ENCODE measurements at places on chromosomes 2 and 18.

- no peak for DNase-seq
Observed at GRCh38 chr2:170227507-170227947, 49.6 kb downstream of the MYO3B start.

DNA sequence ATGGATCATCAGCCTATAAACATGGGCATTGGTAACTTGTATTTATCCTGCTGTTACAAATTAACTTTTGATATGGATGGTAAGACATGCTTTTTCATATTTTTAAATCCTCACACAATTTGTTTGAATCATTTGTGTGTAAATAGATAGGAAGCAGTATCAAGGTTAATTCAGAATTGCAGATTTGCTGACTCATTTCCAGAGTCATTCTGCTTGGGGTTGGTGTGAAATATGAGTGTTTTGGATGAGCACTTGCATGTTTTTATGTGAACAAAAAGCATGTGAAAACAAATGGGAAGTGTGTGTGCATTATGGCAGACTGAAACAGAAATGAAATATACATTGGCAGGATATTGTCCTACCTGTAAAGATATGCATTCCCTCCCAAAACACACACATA is 11.8 kb downstream of the CCDC85A start:
- no peak for DNase-seq

DNA sequence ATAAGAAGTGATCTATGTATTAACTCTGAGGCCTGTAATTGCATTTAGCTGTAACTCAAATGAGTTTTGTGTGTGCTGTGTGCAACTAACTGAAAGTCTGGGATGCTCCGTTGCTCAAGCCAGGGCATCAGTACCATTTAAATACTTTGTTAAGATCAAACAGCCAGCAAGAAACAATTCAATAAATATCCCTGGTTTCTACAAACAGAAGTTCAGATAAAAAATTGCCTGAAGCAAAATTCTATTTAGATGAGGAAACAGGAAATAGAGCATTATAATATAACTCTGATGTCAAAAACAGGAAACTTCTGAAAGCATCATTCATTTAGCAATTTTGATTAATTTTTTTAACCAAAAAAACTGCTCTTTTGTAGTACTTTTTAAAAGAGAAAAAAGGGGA is 18.9 kb upstream of the SLC38A11 start:
- DNase-seq = no peak

DNA sequence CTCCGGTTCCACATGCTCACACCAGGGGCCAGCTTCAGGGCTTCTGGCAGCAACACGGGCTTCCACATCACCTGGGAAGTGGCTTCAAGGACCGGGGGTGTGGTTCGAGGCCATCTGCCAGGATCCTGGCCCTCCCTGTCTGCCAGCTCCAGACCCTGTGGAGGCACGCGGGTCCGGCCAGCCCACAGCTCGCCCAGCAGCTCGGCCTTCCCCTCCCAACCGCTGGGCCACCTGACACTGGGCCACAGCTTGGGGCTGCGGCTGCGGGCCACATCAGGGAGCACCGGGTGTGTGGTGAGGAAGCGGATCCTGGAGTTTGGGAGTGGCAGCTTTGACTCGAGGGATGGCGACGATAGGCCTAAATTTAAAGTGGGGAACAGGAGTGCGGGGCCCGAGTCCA is 7.0 kb downstream of the C2orf81 start:
- DNase-seq = no peak

GRCh38 chr2:7880566-7880965 is 801.3 kb upstream of the ID2 start:
- no peak for DNase-seq

GRCh38 chr2:239399921-239400595 is 762 bp downstream of the HDAC4 start:
- DNase-seq = no peak

DNA sequence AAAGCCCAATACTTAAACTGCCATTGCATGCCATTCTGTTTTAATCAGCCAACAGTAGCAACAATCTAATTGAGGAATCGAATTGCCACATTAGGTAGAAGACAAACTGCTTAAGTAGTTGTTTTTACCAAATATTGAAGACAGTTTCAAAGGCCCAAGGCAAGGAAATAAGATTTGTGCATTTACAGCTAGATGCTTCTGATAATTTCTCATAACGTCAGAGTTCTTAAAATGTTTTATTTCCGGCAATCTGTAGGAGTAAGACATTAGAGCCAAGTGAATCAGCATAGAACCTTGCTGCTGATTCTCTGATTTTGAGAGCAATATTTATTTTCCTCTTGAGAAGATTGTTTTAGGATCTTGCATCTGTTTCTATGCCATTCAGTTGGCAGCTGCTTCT is 174.3 kb downstream of the RBM43 start:
- no peak for DNase-seq

GRCh38 chr2:64866797-64867196 is 122.4 kb upstream of the SLC1A4 start:
- DNase-seq = no peak

DNA sequence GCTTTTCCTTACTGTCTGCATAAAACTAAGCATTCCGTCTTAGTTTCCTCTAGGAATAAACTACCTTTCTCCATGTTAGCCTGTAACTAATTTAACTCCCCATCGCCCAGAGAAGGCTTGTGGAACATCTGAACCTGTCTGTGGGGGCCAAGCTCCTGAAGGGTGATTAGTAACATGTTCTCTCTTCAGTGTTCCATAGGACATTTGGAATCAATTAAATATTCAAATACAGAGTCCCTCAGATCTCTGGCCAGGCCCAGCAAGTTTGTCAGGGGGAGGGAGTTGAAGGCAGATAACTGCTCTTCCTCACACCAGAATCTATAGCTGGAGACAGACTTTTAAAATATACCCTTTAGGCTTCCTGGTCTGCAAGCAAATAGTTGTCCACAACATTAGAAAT is 8.8 kb downstream of the RDH14 start:
- no peak for DNase-seq

- no peak for DNase-seq
Observed at GRCh38 chr18:69400976-69401225, 213 bp downstream of the DOK6 start.

GRCh38 chr2:219406861-219407230 is 11.3 kb upstream of the DES start:
- no peak for DNase-seq

- no peak for DNase-seq
Observed at GRCh38 chr2:769771-770170, 92.6 kb upstream of the TMEM18 start.

DNA sequence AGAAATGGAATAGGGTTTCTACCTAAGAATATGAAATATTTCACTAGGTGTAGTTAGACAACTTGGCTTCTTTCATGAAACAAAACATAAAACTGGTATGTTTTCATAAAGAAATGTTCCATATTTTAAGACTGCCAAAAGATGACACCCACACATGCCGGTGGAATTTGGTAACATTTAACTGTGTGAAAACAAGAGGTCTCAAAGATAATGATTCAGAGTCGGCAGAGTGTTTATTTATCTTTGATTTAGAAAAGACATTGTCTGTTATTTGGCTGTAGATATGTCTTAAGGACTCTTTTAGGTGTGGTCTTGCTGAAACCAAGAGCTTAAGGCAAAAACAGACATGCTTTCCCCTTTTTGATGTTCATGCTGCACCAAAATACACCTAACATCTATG is 63.5 kb upstream of the FN1 start:
- DNase-seq = no peak

DNA sequence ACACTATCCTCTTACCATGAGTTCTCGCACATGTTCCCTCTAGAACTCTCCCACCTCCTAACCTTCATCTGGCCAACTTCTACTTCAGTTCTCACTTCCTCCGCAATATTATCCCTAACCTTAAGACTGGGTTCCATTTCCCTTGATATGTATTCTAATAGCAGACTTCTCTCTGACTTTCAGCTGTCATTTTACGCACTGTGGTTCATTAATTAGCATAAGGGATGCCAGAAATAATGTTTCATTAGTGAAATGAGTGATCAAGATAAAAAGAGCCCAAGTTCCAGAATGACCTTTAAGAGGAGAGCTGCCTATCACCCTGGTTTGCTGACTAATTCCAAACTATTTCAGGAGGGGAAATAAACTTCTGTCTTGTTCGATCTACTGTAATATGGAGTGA is 108.6 kb upstream of the CCDC150 start:
- no peak for DNase-seq

DNA sequence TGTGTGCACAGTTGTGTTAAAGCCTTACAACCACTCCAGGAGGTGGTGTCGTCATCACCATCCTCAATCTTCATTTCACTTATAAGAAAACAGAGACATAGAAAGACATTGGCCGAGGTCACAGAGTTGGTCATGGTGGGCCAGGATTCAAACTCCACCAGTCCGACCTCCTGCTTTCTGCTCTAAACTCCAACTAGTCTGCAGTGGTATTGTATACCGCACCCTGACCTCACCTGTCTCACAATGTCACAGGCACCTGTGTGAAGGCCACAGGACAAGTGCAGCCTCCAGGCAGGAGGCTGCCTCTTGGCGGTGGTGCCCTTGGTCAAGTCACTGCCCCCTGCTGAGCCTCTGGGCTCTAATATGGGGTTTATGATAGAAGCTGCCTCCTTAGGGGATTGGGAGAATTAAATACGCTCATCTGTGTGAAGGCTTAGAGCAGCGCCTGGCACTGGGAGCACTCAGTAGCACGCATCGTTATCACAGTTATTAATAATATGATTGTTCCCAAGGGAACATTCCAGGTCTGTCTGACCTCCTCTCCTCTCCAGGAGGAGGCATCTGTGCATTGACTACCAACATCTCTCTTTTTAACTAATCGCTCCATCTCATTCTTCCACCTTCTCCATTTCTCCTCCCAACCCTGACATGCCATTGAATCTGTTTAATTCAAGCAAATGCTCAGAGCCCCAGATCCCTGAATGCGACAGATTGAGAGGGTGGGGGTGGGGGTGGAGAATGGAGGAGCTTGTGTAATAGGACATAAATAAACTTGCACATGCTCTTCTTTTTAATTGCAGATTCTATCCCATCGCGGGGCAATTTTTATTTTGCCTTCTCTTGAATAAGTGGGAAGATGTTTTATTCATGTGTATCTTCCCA is 112.7 kb downstream of the MCFD2 start:
- no peak for DNase-seq

DNA sequence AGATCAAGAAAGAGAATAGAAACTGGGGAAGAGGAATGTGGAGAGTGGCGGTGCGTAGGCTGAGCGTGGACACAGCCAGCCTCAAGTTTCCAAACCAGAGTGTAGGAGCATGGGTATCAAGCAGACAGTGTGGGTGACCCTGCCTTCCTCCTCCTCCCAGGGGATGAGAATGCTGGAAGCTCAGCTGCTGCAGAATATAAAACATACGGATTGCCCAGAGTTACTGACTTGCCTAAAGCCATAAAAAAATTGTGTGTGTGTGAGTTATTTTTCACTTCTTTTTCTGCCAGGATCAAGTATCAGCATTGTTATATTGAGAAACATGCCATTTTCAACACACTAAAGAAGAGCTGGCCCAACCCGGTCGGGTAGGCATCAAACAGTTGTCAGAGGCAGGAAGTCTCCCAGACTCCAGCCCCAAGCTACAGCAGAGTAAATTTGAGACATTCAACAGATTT is 333.3 kb upstream of the ACVR2A start:
- DNase-seq = no peak

GRCh38 chr2:164150604-164151003 is 414.8 kb upstream of the FIGN start:
- no peak for DNase-seq

- no peak for DNase-seq
Observed at GRCh38 chr2:81355436-81355835, 1050.9 kb upstream of the LRRTM1 start.

DNA sequence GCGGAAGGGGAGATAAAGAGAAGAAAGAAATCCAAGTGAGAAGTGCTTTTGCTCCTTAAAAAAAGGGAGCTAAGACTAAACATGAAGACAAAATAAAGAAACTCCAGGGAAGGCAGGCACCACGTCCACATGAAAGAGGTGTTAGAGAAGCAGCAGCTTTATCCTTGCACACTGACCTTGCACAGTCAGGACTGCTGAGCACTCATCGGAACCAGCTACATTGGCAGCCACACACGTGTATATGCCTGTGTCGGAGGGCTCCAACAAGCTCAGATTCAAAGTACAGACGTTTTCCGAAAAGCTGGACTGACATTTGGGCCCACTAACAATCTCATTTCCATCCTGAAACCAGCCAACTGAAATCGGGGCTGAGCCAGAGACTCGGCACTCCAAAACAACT is 88.2 kb downstream of the TTN start:
- DNase-seq = no peak

DNA sequence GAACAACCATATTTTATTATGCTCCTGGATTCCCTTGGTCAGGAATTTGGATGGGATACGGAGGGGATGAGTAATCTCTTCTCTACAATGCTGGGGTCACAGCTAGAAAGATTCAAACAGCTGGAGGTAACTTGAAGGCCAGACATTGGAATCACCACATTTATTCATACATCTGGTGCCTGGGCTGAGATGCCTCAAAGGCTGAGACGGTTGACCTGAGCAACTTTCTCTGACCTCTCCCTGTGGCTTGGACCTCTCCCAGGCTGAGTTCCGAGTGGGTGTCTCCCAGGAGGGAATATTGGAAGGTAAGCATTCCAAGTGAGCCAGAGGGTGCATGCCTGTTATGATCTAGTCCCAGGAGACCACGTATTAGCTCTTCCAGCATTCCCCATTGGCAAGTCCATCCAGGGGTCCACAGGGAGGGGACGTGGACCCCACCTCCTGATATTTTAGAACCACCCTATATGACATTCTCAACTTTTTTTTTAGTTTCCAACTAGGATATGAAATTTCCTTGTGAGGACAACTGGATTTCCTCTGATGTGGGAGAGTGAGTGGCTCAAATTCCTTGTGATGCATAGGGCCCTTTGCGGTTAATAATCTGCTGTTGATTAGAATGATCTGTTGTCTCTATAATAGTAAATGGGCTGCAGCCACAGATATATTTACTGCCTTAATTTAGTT is 101.8 kb downstream of the MRPS9 start:
- DNase-seq = no peak

DNA sequence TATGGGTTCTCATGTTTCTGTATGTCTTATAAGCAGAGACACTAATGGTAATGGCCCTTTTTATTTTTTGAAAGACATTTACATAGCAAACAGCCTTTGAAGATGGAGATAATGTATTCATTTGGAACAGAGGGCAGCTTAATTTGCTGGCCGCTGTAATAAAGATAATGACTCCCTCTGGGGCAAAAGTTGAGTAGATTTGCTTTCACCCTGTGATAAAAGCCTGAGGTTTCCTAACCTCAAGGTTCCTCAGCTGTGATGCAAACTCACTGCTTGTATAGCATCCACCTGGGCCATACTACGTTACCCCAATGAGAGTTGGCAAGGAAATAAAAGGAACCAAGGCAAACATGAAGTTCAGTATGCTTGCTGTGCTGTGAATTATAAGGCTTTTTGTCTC is 54.8 kb downstream of the TEX51 start:
- DNase-seq = no peak

- no peak for DNase-seq
Observed at GRCh38 chr2:162002623-162003235, 71.3 kb downstream of the DPP4 start.

GRCh38 chr2:681312-681711 is 4.1 kb upstream of the TMEM18 start:
- DNase-seq = no peak

GRCh38 chr2:218826791-218827190 is 4.8 kb downstream of the PRKAG3 start:
- no peak for DNase-seq

Measured in SHP77 (cell line).